ENCODE measurements at places on chromosomes 3 and 15.
A peak's percentile ranks its signal among the peaks of the same experiment; 100 is the strongest.

- peak; percentile 17 for DNase-seq
Observed at GRCh38 chr3:141402476-141403171, 34.3 kb downstream of the ZBTB38 start.

DNA sequence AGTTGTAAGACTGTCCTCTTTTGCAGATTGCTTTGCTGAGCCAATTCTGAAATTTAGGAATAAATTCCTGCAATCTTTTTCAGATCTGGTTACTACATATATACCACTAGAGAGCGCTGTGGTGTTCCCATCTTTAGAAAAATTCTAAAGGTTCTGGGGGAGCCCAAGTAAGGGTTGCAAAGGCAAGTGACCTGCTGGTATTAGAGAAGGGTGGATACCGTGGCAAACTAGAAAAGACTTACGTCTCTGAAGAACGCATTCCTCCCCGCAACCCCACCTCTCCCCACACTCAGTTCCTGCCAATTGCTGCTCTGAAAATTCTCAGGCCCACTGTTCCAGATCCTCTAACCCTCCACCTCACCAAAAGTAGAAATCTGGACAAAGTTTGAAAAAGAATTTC lies 48.5 kb downstream of the EFHB start:
- no peak for DNase-seq

- DNase-seq: no peak
Observed at GRCh38 chr15:80890341-80891005, 99.1 kb downstream of the MESD start.

GRCh38 chr15:67064607-67065530 lies 533 bp upstream of the SMAD3 start:
- DNase-seq: peak; percentile 9

- DNase-seq: no peak
Observed at GRCh38 chr3:31095255-31095654, 200.8 kb upstream of the GADL1 start.

- DNase-seq: no peak
Observed at GRCh38 chr3:188848947-188849346, 322.8 kb upstream of the TPRG1 start.

DNA sequence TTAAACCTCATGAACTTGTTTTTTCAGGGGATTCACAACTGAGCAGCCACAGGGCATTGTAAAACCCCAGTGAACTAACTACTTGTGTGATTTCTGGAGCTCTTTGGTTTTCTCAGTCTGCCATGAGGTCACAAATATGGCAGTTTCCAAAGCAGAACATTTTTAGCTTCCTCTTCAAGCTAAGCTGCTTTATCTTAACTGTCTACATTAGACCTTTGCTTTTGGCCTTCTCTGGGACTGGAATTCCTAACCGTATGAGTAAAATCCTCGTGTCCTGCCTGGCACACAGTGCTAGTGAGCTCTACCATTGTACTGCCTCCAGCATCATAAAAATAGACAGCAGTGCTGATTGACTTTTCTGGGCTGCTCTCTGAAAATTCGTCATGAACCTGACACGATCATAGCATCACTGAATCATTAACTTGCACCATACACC lies 22.1 kb downstream of the CDIN1 start:
- no peak for DNase-seq

GRCh38 chr3:32886911-32887310 lies 64.5 kb upstream of the CCR4 start:
- no peak for DNase-seq

GRCh38 chr15:85642693-85643066 lies 152.0 kb downstream of the KLHL25 start:
- DNase-seq: no peak

- no peak for DNase-seq
Observed at GRCh38 chr15:101407966-101408775, 81.3 kb downstream of the PCSK6 start.

DNA sequence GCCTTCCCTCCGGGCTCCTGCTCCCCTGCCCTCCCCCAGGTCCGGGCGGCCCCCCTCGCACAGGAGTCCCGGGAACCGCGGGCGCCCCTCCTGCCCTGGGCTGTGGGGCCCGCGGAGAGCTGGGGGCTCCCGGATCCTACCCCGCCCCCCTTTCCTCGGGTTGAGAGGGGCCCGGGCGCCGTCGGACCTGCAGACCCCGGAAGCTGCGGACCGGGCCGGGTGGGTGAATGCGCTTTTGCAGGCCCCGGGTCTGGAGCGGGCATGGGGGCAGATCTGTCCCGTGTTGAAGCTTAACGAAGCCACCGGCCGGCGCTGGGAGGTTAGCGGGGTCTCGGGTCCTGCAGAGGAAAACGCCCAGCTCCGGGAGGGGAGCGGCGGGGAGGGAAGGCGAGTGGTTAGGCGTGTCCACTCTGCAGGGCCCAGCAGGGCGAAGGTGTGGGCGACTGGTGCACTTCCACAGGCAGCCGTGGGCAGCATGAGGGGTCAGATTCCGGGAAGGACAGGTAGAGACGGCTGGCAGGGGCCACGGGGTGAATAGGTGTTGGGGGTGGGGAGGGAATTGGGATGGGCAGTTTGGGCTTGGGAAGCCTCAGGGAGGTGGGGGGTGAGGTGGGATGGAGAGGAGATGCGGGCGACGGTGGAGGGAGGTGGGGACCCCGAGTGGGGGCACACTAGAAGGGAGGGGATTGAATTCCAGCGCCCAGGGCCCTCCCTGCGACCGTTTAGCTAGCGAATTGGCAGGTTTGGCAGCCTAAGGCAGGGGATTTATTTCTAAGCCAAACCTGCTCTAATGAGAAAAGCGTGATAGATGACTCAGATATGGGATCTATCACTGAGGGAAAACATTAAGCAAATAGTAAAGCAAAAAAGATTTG lies 635 bp downstream of the CD276 start:
- no peak for DNase-seq

DNA sequence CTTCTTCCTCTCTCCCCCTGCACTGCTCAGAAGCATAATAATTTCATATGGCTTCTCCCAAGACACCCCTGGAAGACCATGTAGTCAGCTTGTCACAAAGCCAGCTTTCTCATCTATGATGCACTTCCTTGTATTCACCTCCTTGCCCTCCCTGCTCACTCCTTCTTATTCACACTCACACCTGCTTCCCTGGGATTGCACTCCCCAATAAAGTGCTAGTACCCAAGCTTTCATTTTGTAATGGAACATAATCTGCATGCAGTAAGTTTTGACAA lies 76.9 kb upstream of the FRMD4B start:
- DNase-seq: no peak

DNA sequence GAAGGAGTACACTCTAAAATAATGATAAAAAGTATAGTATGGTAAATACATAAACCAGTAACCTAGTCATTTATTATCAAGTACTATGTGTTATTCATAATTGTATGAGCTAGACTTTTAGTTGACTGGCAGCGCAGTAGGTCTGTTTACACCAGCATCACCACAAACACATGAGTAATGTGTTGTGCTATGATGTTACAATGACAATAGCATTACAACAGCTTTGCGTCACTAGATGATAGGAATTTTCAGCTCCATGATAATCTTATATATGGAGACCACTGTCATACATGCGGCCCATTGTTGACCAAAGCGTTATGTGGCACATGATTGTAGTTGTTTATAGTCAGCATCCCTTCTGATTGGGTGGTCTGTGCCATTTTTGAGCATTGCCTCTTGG lies 138.9 kb upstream of the UBE2E1 start:
- DNase-seq: no peak

GRCh38 chr3:142065932-142066331 lies 83.4 kb downstream of the TFDP2 start:
- no peak for DNase-seq

DNA sequence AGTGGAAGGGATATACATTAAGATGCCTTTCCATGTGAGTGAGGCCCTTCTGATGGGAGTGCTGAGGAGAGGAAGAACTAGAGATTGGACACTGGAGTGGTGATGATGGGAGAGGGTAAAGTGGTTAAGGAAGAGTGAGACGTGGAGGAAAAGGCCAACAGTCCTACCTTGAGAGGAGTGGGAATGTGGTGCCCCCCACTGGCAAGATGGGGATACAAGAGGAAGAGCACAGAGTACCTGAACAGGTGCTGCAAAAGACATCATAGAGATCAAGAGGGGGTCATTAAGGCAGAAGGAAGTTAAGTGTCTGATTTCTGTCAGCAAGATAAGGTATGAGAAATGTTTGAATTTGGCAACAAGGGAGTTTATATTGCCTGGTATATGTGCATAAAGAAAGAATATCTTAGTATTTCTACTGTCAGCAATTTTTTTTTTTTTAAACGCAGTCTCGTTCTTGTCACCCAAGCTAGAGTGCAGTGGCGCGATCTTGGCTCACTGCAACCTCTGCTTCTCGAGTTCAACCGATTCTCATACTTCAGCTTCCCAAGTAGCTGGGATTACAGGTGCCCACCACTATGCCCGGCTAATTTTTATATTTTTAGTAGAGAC lies 34.0 kb downstream of the ARIH2 start:
- DNase-seq: peak; percentile 24

DNA sequence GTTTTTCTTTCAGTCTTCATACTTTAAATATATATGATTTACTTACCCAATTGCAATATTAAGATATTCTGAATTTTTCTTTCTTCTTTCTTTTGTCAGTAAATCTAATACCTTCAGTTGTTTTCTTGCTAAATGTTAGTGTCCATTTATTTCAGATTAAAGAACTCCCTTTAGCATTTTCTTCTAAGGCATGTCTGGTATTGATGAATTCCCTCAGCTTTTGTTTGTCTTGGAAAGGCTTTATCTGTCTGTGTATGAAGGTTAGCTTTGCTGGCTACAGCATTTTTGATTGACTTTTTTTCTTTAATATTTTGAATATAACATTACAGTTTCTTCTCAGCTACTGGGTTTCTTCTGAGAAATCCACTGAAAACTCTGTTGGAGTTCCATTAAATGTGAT lies 64.0 kb upstream of the PLSCR4 start:
- DNase-seq: no peak

- no peak for DNase-seq
Observed at GRCh38 chr3:50230794-50231125, 5.2 kb upstream of the GNAI2 start.

GRCh38 chr3:55899887-55900286 lies 412.8 kb upstream of the WNT5A start:
- DNase-seq: no peak

GRCh38 chr15:72902245-72902918 lies 118.8 kb upstream of the ADPGK start:
- DNase-seq: no peak

Measured in stimulated activated CD4-positive, alpha-beta T cell treated with anti-CD3 and anti-CD28 coated beads, Interleukin-4, amount 100 ng/mL, for 4 hours (primary cell).